ENCODE measurements at places on chromosomes 5 and 9.

DNA sequence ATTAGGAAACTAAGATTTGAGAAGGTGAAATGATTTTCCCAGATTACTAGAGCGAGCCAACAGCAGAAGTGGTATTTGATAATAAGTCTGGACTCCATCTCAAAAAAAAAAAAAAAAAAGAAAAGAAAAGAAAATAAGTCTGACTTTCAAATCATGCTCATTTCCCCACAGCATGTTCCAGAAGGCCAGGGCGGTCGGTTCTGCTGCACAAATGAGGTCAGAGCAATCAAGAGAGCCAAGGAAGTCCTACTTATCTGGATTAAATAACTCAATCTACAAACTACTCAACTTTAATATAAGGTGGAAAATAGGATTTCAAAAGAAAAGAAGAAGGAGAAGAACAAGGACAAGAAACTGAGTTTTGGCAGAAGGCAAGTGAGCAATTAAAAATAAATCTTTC lies 130.4 kb upstream of the RASA1 start:
- DNase-seq, result no peak

DNA sequence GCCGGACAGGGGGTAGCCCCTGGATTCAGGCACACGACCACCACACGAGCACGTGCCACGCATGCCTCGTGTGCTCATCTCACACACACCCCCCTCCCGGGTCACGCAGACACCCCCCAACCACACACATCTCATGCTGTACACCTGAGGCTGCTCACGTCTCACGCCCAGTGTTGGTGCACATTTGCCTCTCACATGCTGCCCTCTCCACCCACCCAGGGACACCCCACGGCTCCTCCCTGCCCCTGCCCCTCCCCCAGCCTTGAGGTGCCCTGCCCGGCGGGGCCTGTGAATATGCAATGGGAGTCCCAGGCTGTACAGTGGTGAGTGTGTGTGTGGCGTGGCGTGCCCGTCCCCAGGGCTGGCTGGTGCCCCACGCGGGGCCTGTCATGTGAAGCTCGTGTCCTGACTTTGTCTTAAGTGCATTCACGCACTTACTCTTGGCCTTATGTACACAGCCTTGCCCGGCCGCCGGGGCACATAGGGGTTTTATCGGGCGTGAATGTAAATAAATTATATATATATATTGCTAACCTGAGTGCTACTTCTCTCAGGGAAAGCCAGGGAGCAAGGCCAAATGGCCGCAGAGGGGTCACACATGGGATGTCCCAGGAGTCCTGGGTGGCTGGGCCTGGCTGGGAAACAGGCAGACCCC lies 18.7 kb downstream of the HK3 start:
- no peak for DNase-seq

DNA sequence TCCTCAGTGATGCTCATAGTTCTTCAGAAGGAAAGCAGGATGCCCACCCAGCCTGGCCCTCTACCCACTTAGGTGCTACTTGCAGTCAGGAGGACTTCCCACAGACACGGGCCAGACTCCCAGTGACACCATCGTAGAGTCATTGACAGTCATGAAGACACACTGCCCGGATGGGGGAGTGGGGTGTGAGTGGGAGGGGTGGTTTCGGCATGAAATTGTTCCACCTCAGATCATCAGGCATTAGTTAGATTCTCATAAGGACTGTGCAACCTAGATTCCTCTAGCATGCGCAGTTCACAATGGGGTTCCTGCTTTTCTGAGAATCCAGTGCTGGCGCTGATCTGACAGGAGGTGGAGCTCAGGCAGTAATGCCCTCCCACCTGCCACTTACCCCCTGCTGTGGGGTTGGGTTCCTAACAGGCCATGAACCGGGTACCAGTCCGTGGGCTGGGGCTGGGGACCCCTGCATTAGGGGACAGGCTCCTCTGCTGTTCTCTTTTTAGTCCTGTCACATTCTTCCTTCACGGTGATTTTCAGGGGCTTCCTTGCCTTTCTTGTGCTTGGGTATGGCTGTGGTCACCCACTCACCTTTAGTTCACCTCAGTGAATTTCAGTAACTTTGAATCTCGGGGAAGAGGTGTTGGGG lies 88.2 kb upstream of the ANKRD55 start:
- peak; percentile 69 for DNase-seq

- DNase-seq, result no peak
These were observed 205.9 kb upstream of the TMEM161B start for GRCh38 chr5:88474574-88474973.

- DNase-seq, result no peak
These were observed 220.9 kb upstream of the TUT7 start for GRCh38 chr9:86575137-86575536.

- DNase-seq, result no peak
These were observed 138.8 kb upstream of the POC5 start for GRCh38 chr5:75856056-75856455.

- no peak for DNase-seq
These were observed 54.1 kb downstream of the RASGEF1C start for GRCh38 chr5:180154821-180155364.

DNA sequence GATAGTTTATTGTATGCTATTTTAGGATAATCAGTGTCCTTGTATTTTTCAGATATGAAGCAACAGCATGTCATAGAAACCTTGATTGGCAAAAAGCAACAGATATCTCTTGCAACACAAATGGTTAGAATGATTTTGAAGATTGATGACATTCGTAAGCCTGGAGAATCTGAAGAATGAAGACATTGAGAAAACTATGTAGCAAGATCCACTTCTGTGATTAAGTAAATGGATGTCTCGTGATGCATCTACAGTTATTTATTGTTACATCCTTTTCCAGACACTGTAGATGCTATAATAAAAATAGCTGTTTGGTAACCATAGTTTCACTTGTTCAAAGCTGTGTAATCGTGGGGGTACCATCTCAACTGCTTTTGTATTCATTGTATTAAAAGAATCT lies 14.5 kb downstream of the CCT5 start:
- DNase-seq, result no peak

GRCh38 chr5:74616236-74617146 lies 24.0 kb downstream of the ENC1 start:
- DNase-seq, result no peak

GRCh38 chr9:38214432-38214831 lies 145.4 kb upstream of the SHB start:
- DNase-seq, result no peak

DNA sequence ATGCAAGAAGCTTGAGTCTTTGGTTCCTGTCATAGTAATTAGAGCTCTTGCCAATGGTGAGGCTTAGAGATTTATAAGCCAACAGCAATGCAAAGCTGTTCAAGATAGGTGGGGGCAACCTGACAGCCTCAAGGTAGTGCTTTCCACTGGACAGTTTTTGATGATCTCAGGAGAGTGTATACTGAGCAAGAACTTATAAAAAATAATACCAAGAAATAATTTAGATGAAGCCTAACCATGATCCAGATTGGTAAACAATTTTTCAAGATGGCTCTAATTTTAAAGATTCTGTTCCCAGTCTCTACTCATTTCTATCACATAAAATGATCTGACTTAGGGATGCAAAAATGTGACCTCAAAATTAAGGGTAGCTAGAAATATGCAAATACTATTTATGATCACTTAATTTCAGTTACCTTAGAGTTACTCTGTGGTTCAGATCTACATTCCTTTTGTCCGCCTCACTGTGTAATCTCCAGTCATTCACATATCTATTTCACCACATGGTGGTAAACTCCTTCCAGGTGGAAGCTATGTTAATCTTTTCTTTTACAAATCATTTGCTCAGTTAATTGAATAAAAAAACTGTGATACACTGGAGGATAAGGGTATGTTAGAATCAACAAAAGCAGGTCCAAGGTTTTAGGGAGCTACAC lies 1228.0 kb upstream of the C9orf72 start:
- DNase-seq, result no peak

DNA sequence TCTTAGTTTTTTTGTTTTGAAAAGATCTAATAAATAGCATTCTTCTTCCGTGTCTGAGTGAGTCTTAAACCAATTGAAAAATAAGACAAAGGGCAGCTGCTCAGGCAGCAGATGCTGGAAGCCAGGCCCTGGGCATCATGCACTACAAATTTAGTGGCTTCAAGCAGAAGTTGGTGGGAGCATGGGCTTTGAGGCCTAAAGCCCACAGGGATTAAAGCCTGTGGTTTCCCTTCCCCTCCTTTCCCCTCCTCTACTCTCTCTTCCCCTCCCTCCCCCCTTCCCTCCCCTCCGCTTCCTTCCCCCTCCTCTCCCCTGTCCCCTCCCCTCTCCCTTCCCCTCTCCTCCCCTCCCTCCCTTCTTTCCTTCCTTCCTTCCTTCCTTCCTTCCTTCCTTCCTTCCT lies 20.1 kb upstream of the KIF4B start:
- DNase-seq, result no peak

GRCh38 chr5:90888511-90889324 lies 330.1 kb downstream of the ADGRV1 start:
- no peak for DNase-seq

DNA sequence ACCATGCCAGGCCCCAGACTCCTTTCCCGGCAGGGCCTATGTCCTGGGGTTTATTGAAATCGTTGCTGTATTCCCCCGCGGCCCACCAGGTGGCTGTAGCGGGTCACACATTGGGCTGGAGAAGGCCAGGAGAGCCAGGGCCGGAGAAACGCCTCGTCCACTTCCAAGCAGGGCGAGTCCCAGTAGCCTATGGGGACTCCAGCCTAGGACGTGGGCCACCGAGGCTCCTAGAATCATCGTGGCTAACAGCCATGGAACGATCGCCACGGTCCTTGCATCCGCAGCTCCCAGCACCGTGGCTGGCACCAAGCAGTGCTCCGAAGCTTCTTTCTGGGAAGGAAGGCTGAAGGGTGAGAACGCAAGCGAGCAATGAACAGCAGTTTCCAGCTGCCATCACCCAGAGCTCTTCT lies 87.7 kb downstream of the ENTREP1 start:
- peak; percentile 9 for DNase-seq

- DNase-seq, result no peak
These were observed 437.7 kb upstream of the KLF4 start for GRCh38 chr9:107927276-107927675.

- no peak for DNase-seq
These were observed 384.8 kb upstream of the MEF2C start for GRCh38 chr5:89267788-89268187.

- DNase-seq, result peak; percentile 64
These were observed 800 bp upstream of the AP3B1 start for GRCh38 chr5:78295035-78295961.

DNA sequence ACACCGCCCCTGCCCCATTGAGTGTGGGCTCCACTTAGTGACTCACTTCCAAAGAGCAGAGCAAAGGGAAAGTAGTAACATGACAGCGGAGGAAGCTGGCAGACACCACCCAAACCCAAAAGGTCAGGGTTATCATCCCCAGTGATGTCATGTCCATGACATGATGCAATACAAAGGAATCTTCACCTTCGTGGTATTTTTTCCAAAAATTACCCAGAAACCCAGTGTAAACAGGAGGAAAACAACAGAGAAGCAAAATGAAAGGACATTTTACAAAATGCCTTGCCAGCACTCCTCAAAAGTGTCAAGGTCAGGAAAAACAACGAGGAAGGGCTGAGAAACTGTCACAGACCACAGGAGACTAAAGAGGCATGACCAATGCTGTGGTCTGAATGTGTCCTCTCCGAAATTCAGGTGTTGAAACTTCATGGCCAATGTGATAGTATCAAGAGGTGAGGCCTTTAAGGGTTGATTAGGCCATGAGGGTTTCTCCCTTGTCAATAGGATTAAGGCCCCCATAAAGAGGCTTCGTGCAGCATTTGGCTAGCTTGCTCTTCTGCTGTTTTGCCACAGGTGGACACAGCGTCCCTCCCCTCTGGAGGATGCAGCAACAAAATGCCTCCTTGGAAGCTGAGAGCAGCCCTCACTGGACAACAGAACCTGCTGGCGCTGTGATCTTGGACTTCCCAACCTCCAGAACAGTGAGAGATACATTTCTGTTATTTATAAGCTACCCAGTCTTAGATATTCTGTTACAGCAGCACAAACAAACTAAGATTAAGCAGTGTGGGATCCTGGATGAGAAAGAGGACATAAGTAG lies 30.5 kb upstream of the MED10 start:
- no peak for DNase-seq

GRCh38 chr5:172603251-172603806 lies 37.7 kb upstream of the NEURL1B start:
- DNase-seq, result no peak

- no peak for DNase-seq
These were observed 63.5 kb downstream of the GADD45G start for GRCh38 chr9:89668216-89668865.

- DNase-seq, result no peak
These were observed 70.2 kb upstream of the ADAMTS2 start for GRCh38 chr5:179415291-179416060.

DNA sequence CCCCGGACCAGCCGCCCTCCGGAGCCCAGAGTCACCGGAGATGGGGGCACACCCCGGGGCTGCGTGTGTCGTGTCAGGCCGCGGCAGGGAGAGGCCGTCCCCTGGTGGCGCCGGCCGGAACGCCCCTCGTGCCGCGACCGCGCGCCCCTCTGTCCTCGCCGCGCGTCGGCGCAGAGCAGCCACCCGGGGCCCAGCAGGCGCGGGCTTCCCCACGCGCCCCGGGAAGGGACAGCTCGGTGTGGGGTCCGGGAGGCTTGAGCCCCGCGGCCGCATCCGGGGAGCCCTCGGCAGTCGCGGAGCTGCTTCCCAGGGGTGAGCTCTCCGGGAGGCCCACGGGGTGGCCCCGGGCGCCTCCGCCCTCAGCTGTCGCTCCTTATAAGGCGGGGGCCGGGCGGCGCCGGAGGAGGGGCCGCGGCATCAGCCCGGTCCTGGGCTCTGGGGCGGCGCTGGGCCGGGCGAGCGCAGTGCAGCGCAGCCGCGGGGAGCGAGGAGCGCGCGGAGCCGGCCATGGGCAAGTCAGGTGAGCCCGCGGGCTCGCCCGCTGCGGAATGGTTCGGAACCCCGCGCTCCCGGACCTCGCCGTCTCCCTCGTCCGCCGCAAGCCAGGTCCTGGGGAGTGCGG lies at the start of gene GLIPR2:
GLIPR2 (plus strand) TSS at position 462 of the 622 bp plus-strand sequence; CDS start at position 508, 46 bp downstream.
- peak; percentile 86 for DNase-seq

DNA sequence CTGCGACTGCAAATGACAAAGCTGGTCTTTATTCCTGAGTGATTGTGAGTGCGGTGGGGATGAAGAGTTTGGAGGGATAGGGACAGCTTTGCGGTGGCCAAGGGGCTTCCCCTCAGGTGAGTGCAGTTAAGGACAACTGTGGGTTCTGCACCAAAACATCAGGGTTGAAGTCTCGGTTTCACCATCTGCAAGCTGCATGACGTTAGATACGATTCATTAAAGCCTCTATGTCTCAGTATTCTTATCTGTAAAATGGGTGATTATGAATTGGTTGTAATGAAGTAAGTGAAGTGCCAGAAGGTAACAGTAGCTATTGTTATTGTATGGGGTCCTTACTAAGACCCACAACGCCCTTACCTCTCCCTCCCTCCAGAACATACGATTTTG lies 226.8 kb upstream of the DAPK1 start:
- no peak for DNase-seq
